ENCODE measurements at places on chromosomes 16 and 17.

GRCh38 chr17:8799570-8800212 lies 526 bp upstream of the MFSD6L start:
- DNase-seq, result no peak

DNA sequence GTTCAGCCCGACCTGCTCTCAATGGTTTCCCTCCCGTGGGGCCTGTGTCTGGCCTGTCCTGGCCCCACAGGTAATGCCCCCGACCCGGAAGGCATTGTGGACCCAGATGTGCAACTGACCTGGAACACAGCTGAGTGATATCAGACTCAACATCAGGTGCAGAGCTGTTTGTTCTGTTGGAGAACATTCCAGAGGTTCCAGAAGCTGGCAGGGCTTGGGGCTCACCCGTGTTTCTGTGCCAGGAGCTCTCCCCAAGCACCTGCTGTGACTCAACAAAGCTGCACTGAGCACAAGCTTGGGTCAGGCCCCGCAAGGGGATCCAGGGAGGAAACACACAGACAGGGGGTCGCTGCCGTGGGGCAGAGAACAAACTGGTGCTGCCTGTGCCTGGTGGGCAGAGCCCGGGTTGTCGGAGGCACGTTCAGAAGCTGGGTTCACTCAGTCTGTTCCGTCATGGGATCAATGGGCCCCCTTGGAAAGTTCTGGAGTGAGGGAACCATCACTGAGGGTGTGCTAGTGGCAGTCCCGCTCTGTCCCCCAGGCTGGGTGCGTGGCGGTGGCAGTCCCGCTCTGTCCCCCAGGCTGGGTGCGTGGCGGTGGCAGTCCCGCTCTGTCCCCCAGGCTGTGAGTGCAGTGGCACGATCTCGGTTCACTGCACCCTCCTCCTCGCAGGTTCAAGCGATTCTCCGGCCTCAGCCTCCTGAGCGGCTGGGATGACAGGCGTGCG lies 22.1 kb downstream of the HS3ST6 start:
- DNase-seq, result no peak

DNA sequence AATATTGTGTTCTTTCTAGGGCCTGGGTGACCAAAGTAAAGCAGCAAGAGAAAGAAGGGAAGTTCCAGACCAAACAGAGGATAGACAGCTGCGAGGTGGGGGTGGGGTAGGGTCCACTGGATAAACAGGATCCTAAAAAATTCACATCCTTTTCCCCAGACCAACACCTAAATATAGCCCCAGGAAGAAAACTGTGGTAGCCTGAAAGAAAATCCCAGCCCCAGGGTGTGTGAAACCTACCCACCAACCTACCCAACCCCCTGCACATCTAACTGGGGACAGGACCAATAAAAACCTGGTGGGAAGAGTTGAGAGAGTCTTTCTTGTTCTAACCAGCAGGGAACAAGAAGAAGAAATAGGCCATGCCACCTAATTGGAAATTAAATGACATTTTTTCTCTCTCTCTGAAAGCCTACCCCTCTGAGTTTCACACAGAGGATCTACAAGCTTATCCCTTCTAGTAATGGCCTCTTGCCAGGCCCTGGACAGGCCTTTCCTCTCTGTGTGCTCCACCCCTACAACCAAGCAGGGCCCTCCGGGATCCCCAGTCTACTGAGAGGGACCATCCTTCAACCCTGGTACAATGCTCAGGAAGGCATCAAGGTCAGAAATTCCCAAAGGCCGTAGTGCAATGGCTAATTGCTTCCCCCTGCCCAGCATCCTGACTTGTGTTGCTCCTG lies 12.0 kb downstream of the MYO18A start:
- DNase-seq, result no peak

DNA sequence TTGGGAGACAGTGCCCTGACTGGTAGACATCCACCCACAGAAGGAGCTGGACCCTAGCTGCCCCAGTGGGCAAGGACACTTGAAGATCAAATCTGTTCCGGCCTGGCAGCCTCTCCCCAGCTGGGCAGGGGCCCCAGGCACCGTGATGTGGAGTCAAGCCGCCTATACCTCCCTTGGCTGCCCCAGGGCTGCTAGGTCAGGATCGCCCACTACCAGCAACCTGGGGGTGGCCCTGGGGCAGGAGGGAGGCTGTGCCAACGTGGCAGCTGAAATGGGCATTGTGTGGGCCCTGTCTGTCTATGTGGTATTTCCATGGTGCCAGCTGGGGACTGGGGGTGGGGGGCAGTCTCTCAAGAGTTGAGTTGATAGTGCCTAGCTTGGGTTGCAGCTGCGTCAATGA lies 941 bp downstream of the PDK2 start:
- DNase-seq, result no peak

DNA sequence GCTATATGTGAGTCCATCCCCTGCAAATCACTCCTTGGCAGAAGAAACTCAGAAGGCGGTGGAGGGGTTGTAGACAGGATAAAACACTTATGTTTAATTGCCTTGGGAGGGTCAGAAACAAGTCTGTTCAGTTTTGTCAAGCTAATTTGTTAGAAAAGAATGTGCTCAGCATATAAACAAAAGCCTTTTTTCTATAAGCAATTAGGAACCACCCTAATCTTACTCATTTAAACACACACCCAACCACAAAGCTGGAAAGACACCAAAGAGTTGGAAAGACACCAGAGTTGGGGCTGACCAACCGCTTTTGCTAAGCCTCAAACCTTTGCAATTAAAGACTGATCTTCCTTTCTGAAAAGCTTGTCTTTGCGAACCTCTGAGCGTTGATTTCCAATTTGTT lies 439.2 kb upstream of the ERCC4 start:
- no peak for DNase-seq

GRCh38 chr16:2500918-2501750 lies 12.6 kb upstream of the ATP6V0C start:
- DNase-seq, result peak; percentile 81

- DNase-seq, result no peak
Observed at GRCh38 chr16:81214745-81215166, 23.7 kb upstream of the BCO1 start.

DNA sequence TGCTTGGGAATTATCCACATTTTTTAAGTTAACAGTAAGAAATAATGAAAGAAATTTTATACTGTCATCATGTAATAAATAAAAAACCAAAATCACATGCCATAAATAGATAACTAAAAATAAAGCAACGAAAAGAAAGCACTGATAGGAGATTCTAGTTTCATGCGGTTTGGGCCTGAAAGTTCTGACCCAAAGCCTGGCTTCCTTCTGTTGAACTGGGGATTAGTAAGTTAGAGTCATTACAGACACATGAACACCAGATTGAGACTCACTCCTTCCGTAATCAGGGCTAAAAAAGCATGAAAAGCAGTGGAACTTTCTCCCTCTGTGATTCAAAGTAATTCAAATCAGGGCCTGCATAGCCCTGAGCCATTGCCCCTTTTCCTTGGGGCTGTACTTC lies 13.2 kb upstream of the SLC6A2 start:
- no peak for DNase-seq

DNA sequence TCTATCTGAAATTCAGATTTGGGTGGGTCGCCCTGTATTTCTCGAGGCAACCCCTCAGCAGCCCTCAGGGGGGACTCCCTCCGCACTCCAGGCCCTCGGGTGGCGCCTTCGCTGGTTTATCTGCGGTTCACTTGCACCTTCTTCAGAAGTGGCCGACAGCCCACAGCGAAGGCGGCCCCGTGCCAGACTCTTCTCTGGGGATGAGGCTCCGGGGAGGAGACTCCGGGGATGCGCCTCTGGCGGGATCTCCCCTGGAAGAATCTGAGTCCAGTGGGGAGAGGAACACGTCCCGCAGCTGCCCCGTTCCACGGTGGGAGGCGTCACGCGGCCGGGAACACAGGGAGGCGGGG lies 63.9 kb upstream of the DNAJA2 start:
- DNase-seq, result no peak

- no peak for DNase-seq
Observed at GRCh38 chr17:29713626-29714025, 90.9 kb upstream of the CORO6 start.

GRCh38 chr16:25264597-25264996 lies 7.0 kb upstream of the ZKSCAN2 start:
- no peak for DNase-seq

DNA sequence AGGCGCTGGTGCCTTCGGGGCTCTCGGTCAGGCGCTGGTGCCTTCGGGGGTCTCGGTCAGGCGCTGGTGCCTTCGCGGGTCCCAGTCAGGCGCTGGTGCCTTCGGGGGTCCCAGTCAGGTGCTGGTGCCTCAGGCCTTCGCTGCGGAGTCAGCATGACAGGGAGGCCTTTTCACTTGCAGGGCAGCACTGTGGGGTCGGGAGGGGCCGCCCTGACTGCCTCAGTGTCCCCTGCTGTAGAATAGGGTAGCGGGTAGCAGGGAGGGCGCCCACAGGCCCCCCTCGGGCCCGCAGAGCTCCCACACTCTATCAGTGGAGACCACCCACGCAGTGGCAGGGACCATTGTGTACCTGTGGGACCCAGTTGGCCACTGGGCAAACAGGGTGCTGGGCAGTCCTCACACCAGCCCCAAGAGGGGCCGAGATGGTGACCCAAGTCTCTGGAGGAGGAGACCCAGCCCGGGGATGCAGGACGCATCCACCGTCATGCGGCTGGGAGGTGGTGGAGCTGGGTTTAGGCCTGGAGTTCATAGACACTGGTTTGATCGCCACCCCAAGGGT lies 38.0 kb downstream of the ZFPM1 start:
- no peak for DNase-seq

DNA sequence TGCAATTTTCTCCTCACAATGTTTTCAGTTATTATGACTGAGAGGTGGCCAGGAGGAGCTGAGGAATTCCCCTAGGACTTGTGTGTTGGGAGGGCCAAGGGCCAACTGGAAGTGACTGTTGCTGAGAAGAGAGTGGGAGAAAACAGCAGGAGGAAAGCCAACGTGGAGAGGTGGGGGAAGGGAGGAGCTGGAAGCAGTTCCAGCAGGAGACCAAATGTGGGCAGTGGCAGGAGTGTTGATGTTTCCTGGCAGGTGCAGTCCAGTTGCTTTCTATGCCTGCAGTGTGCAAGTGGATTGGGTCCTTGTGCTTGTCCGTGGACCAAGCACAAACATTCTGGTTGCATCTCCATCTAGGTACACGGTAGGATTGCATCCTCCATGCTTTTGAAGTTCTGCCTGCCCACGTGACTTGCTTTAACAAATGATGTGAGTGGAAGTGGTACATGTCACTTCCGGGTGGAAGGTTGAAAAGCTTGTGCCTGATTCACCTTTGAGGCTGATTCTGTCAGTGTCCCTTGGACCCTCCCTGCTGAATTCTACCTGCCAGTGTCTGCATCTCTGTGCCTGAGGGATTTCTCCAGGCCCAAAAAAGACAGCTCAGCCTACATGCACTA lies 54.7 kb upstream of the CRHR1 start:
- DNase-seq, result no peak

GRCh38 chr17:75517297-75517865 lies 1.1 kb downstream of the TSEN54 start:
- DNase-seq, result peak; percentile 46

- peak; percentile 17 for DNase-seq
Observed at GRCh38 chr16:71919035-71919434, 23.7 kb downstream of the IST1 start.

DNA sequence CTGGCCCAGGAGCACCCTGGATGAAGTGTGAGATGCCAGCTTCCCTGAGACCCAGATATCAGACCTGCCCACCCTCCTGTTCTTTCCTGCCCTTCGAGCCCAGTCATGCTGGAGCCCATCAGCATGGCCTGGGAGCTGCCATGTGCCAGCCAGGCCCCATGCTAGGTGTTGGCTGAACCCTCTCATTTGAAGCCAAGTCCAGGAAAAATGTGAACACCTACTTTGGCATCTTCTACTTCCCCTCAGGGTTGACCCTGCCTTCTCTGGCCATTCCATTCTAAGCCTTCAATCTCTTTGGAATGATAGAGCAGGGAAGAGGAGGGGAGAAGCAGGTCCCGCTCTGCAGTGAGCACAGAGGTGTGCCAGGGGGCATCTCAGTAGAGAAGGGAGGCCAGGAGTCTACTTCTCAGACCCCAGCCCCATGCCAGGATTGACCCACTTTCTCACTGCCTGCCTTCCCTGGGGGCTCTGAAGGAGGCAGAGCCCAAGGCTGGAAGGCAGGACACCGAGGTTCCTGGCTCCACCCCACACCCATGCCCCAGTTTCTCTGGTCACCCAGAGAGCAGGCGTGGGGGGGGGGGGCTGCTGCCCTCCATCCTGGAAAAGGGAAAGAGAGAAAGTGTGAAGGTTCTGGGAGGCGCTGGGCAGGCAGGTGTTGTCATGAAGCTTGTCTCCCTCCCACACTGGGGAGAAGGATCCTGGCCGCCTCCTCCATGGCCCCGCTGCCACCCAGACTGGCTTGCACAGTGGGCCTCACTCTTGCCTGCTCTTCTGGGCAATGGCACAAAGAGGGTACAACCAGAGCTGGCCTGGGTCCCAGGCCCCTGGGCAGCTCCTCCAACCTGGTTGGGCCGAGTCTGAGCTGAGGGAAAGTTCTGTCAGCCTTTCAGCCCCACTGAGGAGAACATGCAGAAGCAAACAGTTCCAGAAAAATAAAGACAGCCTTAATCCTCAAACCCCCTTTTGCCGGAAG lies 9.3 kb downstream of the HDAC5 start:
- DNase-seq, result no peak

DNA sequence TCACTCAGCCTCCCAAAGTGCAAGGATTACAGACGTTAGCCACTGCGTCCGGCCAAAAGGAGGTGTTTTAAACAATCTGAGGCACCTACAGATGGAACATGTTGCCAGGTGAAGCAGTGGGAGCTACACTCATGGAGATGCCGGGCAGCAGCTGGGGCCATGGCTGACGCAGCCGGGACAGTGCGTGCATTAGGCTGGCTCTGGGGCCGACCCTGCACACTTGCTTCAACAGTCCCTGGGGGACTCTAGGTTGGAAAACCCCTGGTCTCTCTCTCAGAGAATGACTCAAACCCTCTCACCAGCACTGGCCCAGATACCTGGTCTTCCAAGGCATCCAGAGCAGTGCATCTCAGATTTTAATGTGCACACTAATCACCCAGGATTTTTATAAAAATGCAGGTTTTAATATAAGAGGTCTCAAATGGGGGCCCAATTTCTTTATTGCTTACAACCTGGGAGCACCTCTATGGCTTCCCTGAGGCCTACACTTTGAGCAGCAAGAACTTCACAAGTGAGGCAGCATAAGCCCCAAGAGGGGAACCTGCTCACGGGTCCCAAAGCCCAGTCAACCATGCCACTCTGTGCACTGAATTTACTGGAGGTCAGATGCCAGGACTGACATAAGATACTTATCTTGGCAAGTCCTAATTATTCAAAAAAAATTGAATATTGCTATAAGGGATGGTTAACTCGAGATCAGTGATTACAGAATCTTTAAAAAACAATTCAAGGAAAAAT lies 70.8 kb upstream of the TRAP1 start:
- DNase-seq, result peak; percentile 73

DNA sequence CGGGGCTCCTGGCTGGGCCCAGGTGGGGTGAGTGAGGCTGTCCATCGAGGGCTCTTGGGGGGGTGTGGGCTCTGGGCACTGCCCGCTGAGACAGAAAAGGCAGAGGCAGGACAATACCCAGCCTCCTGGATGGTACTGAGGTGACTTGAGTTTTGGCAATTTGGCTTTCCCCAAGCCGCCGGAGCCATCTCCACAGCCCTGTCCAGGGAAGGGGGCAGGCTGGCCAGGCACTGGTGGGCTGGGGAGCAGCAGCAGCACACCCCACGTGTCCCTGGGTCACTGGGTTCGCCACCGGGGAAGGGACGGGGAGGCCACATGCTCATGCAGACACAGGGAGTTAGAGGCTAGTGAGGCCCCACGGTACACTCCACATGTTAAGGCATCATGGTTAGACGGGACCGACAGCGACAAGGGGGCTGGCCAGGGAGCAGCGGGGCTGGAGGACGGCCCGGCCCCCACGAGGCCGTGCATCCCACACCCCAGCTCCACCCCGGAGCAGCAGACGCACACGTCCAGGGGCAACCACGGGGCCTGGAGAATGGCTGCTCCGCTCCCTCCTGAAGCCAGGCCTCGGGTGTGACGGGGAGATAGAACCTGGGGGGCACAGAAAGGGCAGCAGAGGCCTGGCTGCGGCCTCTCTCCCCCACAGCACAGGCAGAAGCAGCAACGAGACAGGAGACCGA lies 3.0 kb downstream of the ARHGDIA start:
- DNase-seq, result no peak
